ENCODE measurements at places on chromosomes 16 and 17.
A peak's percentile ranks its signal among the peaks of the same experiment; 100 is the strongest.

GRCh38 chr17:7437369-7437863 lies 1.9 kb upstream of the FGF11 start:
- no peak for DNase-seq

GRCh38 chr17:18361837-18362697 lies 1.3 kb downstream of the SHMT1 start:
- DNase-seq = no peak

GRCh38 chr16:49503256-49504022 lies 129.8 kb downstream of the C16orf78 start:
- no peak for DNase-seq

DNA sequence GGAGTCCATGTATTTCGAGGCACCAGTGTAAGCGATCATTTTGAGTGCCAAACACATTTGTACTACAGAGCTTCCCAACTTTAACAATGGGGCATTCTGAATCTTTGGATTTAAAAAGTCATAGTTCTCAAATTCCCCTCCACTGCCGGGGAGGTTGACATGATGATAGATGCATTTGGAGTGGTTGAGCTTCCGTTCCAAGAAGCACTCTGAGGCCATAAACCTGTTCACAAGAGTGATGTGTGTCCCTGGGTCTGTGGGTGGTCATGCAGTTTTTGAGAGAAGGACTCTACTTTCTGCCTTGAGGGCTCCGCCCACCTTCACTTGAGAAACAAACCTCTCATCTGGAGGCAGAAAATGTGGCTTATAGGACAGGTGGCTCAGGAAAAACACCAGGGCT lies 43.7 kb downstream of the IRX5 start:
- DNase-seq = no peak

DNA sequence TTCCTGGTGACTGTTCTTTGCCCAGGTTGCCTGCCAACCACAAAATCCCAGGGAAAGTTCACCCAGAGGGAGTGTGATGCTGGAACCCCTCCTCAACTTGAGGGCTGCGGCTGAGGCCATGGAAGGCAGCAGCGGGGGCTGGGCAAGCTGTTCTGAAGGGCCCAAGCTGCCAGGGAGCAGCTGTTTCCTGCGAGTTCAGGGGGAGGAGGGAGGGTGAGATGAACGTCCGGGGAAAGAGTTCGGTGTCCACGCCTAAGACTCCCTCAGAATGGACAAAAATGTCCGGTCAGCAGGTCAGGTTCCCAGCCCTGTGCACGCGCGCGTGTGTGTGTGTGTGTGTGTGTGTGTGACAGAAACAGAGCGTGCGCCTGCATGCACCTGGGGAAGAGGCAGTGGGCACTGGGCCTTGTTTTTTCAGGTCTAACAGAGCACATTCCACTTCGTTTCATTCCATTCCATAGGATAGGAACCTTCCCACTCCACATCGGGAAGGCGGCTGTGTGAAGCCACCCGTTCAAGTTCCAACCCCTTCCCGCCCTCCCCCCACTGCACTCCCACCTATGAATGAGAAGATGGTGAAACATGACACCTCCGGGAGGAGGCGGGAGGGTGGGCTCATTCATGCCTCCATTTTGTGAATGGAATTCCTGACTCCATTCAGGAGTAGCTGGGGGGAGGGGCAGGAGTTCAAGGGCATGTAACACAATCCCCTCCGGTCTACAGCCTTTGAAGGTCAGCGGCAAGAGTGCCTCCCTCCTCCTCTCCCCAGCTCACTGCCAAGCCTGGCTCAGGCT lies 15.7 kb downstream of the ETV4 start:
- DNase-seq = peak; percentile 93

GRCh38 chr17:40281663-40282062 lies 6.0 kb upstream of the CDC6 start:
- no peak for DNase-seq

DNA sequence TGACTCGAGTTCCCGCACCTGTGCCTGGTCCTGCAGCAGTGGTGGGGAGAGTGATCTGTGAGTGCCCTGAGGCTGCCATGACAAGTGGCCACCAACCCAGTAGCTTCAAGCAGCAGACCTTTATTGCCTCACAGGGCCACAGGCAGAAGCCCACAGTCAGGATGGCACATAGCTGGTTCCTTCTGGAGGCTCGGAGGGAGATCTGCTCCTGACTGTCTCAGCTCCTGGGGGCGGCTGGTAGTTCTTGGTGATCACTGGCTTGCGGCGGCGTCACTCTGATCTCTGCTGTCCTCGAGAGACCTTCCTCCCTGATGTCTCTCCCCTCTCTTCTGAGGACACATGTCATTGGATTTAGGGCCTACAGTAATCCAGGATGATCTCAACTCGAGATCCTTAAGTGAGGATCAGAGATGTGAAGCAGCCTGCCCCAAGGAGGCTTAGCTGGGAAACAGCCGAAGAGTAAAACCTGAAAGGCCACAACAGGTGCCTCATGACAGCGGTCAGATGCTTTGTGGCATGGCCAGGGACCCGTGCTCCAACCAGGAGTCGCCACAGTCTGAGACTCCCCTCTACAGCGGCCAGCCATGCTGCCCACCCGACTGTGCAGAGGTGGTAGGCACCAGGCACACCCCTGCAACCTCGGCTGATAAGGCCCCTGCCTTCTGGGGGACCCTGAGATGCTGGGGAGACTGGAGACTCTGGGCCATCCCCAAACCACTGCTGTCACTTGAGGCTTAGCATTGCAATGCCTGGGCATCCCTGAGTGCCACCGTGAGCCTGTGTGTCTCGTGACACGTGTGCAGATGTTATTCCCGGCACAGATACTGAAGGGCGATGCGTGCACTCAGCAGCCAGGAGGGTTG lies 30.0 kb upstream of the SLC38A10 start:
- no peak for DNase-seq

DNA sequence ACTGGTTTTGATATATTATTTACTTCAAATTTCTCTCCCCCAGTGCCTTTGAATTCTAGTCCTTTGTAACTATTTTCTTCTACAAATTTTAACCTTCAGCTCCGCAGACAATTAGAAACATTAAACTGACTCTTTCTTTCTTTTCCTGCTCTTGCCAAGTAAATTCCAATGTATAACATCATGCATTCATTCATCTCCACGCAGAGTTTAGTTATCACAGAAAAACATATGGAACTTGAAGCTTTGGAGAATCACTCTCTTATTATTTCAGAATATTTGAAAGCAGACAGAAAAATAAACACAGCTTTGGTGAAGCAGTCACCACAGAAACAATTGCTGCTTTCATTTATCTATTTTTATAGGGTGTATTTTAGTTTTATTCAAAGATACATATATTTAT lies 778.7 kb upstream of the CDH8 start:
- no peak for DNase-seq

DNA sequence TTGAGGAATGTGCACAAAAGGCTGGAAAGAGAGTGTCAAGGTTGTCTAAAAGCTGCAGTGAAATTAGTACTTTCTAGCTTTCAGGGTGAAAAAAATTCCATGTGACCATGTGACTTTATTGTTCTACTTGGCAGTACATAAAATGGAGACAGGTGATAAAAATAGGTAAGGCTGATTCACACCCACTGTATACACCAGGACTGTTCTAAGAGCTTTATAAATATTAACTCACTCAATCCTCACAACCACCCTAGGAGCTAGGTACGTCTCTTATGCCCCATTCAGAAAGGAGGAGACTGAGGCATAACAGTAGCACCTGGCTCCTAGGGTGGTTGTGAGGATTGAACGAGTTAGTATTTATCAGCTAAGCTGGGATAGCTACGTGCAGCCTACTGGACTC lies 28.2 kb upstream of the DNAH17 start:
- no peak for DNase-seq

DNA sequence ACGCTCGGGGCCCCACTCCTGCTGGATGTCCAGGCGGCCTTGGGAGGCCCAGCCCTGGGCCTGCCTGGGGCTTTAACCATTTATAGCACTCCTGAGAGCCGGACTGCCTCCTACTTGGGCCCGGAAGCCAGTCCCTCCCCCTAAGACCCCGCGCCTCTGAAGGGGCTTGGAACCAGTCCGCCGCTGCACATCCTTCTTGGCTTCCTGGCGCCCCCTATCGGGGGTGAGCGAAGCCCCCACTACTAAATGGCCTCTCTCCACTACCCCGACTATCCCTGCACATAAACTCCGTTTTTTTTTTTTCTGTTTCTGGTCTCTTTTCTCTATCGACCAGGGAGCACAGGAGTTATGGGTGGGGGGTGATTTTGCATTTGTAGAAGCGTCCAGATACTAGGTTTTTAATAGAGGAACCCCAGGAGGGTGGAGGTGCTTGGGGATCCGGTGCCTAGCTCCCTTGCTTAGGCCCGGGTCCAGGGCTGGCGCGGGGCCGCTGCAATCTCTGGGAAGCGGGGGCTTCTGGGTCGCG lies 633 bp upstream of the NOL3 start:
- DNase-seq = peak; percentile 69

- peak; percentile 33 for DNase-seq
These were observed 4.3 kb upstream of the NTN1 start for GRCh38 chr17:9016941-9017552.

- no peak for DNase-seq
These were observed 239.0 kb downstream of the SOX9 start for GRCh38 chr17:72359811-72360210.

- DNase-seq = peak; percentile 55
These were observed 3.6 kb downstream of the CLUH start for GRCh38 chr17:2707721-2708584.

DNA sequence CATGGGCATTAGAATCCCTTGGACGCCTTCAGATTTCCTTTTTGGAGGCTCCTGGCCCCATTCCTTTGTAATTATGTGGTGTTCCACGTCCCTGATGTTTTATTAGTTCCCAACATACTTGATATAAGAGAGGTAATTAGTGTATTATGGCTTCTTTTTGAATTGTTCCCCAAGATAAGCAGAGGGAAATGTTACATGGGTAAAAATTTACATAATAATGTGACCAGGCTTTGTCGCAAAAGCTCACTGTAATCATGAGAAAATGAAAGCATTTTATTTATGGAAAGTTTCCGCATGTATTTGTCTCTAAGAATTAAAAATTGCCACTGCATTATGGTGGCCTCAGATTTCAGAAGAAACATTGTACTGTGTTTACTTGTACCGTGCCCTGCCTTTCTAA lies 177.8 kb downstream of the PRKCA start:
- no peak for DNase-seq

DNA sequence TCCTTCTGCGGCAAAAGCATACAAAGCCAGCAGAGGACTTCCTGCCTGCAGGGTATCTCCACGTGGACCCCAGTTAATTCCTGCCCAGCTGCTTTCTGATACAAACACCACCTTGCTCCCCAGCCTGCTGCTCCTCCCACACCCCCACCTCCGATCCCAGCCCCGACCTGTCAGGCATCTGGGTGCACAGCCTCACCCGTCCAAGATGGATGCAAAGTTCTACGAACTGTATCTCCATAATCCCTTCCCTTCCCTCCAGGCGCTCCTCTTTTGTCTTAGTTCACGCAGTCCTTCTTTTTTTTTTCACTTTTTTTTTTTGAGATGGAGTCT lies 15.6 kb upstream of the FOXJ1 start:
- DNase-seq = no peak

DNA sequence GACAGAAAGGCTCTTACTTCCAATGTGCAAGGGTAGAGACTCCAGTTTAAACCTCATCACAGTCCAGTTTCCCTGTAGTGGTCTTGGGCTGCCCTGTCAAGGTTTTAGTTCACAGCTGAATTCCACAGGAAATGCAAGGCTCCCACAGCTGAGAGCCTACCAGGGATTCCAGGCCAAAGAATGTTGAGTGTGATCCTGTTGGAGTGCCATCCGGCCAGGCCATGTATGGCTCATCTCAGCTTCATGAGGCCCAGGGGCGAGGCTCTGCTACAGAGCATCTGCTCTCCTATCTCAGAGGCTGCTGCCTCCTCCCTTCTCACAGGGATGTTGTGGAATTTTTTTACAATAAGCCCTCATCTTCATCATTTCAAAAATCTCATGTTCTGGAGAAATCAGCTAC lies 239.8 kb upstream of the CCL2 start:
- no peak for DNase-seq

DNA sequence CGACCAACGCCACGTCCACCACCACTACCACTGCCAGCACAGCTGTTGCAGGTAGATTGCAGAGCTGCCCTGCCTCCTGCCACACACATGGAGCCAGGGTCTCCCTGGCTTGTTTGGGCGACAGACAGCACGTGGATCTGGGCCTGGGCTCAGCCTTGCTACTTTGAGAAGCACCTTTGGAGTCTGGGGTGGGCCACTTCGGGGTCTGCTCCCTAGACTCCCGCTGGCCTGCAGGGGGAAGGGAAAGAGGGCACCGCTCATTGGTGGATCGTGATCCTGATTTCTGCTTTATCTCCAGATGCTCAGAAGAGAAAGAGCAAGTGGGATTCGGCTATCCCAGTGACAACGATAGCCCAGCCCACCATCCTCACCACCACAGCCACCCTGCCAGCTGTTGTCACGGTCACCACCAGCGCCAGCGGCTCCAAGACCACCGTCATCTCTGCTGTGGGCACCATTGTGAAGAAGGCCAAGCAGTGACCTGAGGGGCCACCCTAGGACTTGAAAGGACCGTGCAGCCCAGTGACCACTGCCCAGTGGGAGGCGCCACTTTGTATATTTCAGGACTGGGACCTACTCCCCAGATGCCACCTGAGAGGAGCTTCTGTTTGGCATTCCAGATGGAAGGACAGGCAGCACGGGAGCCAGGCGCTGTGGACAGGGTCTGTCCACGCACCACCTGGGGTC lies 15.1 kb upstream of the ITGB4 start:
- no peak for DNase-seq
